ENCODE measurements at places on chromosomes 7 and 10.

- no peak for DNase-seq
Measured at GRCh38 chr7:117896339-117896738, 23.1 kb upstream of the CTTNBP2 start.

DNA sequence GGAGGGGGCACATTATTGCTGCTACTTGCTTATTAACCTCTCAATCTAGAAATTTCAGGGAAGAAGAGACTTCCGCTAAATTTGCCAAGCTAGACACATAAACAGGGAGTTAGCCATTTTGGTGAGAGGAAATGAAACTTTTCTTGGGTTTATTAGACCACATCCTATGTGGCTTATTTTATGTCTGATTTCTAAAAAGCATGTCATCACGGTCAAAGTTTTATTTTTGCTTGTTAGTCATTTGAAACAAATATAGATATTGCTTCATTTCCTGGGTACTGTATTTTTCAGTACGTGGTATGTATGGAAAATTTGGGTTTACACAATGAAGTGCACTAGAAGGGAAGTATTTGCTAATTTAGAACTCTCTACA, 144.1 kb downstream of the TCF7L2 start:
- no peak for DNase-seq

GRCh38 chr10:119409385-119409784, 133.1 kb downstream of the RGS10 start:
- no peak for DNase-seq

DNA sequence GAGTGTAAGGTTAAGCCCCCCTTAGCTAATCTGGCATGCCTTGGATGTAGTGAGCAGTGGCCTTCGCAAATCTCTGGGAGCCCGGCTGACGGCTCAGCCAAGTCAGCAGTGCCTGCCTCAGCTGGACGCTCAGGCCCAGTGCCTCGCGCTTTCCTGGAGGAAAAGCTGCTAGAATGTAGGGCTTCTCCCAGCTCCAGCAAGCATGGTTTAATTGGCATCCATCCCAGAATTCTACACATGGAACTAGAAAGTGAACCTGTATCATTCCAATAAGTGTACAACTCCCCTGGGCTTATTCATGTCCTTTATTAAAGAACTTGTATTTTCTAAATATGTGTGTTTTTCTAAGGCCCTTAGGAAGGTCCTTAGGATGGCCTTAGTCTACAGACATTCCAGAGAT, 287.8 kb upstream of the SHH start:
- DNase-seq: no peak

DNA sequence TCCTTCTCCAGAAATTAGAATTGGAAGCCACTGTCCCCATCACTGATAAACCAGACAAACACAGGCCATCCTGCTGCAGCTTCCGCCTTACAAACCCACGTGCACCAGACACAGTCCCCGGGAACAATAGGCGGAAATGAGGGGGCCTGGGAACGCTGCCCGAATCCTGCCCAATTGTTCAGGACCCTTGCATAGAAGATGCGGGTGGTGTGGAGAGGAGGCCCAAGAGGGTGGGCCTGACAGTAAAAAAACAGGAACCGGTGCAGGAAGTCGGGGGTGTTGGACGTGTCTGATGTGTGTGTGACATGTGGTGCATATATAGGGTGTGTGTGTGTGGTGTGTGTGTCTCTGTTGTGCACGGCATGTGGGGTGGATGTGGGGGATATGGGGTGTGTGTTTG, 26.5 kb upstream of the CHST15 start:
- no peak for DNase-seq

DNA sequence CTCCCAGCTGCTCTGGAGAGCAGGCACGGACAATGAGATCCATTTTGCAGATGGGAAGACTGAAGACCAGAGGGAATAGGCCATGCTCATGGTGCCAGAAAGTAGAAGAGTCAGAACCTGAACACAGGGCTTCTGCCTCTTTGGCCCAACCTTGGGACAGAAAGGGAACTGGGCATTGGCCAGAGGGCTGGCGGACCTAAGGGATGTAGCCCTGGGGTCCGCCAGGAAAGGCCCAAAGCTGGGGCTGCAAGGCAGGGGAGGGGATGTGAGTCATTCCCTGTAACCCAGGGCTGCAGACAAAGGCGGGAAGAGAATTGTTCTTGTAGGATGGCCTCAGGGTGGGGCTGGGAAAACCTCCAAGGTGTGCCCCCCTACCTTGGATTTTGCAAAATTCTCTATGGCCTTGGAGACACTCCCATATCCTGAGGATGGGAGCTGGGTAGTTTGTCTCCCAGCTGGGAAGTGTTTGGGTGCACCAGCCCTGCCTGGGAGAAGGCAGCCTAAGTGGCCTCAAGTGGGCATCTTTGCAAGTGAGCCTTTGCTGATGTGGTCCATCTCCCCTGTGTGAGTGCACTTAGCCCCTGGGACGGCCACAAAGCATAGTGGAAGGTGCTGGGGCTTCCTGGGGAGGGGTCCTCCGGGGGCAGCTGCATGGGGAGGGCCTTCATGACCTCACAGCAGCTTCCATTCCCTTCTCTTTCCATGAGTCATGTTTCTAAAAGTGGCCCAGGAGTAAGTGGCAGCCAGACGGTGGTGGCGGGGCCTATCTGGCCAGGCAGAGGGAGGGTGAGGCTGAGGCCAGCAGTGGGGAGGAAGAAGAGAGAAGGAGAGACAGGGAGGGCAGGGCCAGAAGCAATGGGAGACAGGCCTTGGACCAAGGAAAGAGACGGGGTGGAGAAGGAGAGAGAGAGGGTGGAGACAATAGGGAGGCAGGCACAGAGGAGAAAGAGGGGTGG, 9.2 kb downstream of the AQP1 start:
- DNase-seq: no peak

GRCh38 chr10:13684806-13685482, 98.2 kb downstream of the PRPF18 start:
- DNase-seq: no peak

GRCh38 chr7:141916099-141916498, at the start of gene OR9A4:
TSS of gene OR9A4 (plus strand) at chr7:141916399. CDS start at chr7:141918876, 2,477 bp downstream.
- DNase-seq: no peak

DNA sequence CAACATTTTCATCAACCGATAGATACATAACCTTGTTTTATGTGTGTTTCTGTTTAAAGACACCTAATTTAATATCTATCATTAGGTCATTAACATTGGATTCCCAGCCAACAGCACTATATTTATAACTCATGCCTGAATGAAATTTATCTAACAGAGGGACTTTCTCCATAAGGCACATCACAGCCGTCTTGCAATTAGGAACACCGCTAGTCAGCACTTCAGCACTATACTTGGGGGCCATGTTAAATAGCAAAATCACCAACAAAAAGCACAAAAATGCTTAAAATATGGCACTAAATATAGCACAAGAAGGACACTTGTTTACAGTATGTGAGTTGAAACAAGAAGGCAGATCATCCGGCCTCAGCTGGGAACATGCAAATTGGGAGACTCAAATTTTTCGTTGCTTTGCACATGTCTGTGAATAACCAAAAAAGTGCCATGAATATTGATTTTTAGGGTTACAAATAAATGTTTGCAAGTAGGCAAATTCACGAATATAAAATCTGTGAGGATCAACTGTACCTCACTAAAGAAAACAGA, 51.0 kb downstream of the TLL2 start:
- no peak for DNase-seq

- no peak for DNase-seq
Measured at GRCh38 chr10:88979153-88979562, 11.4 kb upstream of the FAS start.

DNA sequence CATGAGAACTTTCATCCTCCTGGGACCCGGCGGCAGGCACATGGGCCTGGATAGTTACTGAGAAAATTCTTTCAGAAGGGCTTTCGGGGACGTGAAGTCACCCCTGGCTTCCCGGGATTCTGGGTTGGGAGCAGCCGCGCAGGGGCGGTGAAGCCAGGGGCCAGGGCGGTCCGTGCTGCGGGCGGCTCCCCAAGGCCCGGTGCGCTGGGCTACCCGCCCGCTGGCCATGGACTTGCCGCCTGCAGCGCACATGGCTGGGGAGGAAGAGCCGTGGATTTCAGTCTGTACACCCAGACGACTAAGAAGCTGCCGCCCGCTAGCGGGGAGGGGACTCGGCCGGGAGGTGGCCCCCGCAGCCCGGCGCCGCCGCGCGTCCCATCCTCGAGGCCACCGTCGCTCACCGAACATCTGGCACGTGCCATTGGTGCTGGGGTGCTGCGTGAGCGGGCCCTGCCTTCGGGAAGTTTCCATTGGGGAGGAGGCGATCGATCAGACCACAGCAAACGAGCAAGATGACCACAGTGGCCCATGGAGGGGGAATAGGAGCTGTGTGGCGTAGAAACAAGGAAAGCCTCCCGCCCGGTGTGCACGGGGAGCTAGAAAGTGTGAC, 64.5 kb downstream of the TMEM209 start:
- DNase-seq: no peak

- no peak for DNase-seq
Measured at GRCh38 chr10:86652361-86653202, 1.8 kb upstream of the OPN4 start.

DNA sequence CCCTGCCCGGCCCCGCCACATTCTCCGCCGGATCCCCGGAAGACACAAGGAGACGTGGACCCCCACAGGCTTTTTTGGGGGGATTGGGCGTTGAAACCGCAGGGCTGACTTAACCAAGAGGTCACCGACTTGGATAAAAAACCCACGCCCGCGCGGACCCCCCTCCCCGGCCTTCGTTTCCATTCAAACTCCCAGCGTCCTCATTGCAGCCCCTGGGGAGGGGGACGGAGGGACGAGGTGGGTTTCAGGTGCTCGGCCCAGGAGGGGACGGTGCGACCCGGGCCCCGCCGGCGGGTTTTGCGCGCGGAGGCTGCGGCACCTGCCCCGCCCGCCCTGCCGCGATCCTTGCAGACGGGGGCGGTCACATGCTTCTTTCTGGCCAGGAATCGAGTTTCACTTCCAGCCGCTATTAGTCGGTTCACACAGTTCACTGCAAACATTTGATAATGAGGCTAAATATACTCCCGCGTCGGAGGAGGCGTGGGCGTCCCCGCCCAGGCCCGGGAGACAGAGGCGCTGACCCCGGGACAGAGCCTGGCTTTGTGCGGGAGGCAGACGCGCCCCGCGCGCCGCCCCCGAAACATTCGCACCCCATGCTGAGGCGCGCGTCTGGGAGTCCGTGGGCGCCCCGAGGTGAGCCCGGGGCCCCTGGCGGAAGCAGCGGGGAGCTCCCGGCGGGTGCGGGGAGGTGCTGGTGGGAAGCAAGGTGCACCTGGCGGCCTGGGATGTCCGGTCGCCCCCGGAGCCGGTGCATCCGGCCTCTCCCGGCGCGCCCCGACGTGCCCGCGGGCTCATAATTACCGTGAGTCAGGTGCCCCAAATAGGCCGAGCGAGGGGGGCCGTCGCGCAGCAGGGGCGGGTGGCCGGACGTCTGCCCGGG, 2.7 kb upstream of the PDGFA start:
- DNase-seq: peak; percentile 14

DNA sequence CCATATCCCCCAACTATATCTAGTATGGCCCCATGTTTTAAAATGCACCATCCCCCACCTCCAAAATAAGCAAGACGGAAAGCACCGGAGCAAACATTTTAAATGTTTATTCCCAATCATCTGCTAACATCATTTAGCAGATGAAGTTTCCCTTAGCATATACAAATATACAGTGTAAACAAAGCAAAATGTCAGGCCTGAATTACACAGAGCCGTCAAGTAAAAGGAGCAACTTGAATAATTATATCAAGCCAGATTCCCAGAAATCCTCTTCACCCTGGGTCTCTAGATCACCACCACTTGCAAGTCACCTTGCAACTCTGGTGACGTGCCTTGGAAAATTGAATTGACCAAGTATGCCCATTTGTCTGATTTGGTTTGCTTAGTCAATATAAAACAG, 91.6 kb upstream of the COL1A2 start:
- no peak for DNase-seq

DNA sequence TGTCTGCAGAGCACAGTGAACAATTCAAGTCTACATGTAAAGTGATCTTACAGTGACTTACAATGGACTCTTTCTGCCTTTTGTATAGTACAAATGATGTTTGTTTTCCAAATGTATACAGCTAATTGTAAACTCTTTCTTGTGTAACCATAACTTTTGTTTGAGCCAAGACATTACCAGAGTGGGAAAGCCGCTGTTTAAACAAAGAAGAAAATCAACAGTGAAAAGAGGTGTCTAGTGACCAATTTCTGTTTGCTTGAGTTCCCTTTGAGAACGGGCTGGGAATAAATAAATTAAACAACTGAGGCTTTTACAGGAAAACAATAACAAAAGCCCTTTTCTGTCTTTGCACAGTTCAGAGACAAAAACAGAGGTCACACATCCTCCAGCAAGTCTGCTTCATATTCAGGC, 1163.4 kb downstream of the CNTNAP2 start:
- DNase-seq: no peak

DNA sequence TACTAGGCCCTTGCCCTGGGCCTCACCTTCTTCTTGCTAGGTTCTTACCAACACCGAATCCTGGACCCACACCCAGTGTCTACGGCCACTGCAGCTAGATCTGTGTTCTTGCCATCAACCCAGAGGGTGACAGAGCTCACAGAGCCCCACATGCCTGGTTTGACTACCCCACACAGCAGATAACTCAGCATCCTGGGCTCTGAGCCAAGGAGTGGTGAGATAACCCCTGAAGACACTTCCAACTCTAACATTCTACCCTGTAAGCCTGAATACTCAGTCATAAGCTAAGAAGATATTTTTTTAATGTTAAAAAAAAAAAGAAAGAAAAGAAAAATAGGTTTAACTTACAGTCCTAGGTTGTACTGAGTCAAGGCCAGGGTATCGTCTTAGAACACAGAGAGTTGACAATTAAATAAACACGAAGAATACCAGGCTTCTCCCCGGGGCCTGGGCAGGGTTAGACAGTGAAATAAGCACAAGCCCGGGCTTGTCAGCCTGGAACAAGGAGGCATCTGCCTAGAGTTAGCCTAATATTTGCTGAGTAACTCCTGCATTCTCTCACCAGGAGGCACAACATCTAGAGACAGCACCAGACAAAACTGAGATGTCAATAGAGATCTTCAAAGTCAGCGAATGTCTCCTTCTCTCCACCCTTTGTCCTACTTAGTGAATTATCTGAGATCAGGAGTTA, 556.5 kb upstream of the LRRN3 start:
- DNase-seq: no peak

DNA sequence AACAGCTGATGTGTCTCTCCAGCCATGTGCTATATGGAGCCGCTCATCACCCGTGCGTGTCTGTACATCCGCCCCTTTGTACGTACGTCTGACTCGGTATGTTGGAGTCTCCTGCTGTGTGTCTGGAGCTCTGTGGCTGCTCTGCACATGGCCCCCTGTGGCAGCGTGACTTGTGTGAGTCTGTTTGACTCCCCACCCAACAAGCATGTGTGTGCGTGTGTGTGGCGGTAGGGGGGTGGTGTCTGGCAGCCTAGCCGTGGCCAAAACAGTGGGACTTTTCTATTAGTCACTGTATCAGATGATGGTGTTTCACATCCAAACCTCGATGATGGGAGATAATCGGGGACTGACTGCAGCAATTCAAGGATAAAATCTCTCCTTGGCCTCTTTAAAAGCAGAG, 94.1 kb downstream of the COL13A1 start:
- no peak for DNase-seq

Data from caudate nucleus (tissue), 63 donors.